ENCODE measurements at places on chromosomes 7 and 10. TPM values are rescaled to one million over a fixed set of nuclear protein-coding genes. Genes with fewer than 3 reads are reported as not detected.

GRCh38 chr7:37550872-37551271 lies 102.2 kb upstream of the ELMO1 start:
- H3K27ac ChIP-seq: no peak overlapping the region
- no peaks in the 10 kb centered on the region for H3K4me1 ChIP-seq
- no peaks in the 10 kb centered on the region for H3K36me3 ChIP-seq

MPP7 gene
- 22.2 TPM for polyA plus RNA-seq

- H3K27me3 ChIP-seq: no peaks in the 10 kb centered on the region
- H3K36me3 ChIP-seq: no peaks in the 10 kb centered on the region
- no peaks in the 10 kb centered on the region for H3K4me1 ChIP-seq
- H3K27ac ChIP-seq: no peak overlapping the region
- no peak overlapping the region for H3K4me3 ChIP-seq
- DNase-seq: no peak
Measured at GRCh38 chr7:158281441-158281840, 306.2 kb downstream of the PTPRN2 start.

TRPV5 gene
- not detected for polyA plus RNA-seq

GRCh38 chr10:95413588-95413987 lies 122.8 kb upstream of the PDLIM1 start:
- no peak overlapping the region for H3K4me3 ChIP-seq
- no peak overlapping the region for H3K27ac ChIP-seq
- H3K4me1 ChIP-seq: no peaks in the 10 kb centered on the region
- no peaks in the 10 kb centered on the region for H3K27me3 ChIP-seq
- DNase-seq: no peak

COL17A1 gene
- not detected for polyA plus RNA-seq

FAM24B gene
- polyA plus RNA-seq: 8.5 TPM

- no peaks in the 10 kb centered on the region for H3K27me3 ChIP-seq
- H3K4me3 ChIP-seq: no peak overlapping the region
- no peak for DNase-seq
- no peaks in the 10 kb centered on the region for H3K4me1 ChIP-seq
- no peaks in the 10 kb centered on the region for H3K36me3 ChIP-seq
Measured at GRCh38 chr10:4194231-4194630, 409.2 kb upstream of the KLF6 start.

DNA sequence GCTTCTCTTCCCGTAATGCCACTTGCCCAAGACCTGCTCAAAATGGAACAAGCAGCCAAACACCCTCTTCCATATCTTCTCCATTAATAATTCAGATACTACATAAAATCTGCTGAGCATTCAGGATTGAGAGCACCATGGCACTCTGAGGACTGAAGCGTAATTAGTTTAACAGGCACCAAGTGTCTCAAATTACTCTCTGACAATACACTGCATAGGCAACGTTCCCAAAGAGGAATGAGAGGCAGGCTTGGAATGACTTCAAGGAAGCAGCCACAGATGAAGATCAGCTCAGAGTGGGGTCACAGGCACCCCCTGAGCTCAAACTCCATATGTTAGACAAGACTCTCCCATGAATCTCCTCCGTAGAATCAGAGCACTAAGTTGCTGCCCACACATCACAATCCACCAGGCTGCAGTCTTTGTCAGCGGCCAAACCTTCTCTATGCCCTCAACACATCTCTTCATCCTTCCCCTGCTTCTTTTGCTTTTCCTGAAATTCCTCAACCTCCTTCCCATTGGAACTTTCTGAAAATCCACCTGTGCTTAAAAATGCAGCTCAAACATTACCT lies 4.7 kb upstream of the ABLIM1 start:
- no peak overlapping the region for H3K27ac ChIP-seq
- no peak overlapping the region for H3K4me3 ChIP-seq
- H3K36me3 ChIP-seq: no peaks in the 10 kb centered on the region
- no peaks in the 10 kb centered on the region for H3K27me3 ChIP-seq
- no peak for DNase-seq
- H3K4me1 ChIP-seq: no peaks in the 10 kb centered on the region

GRCh38 chr10:2121929-2122328 lies 384.6 kb upstream of the ADARB2 start:
- no peaks in the 10 kb centered on the region for H3K4me1 ChIP-seq

GRCh38 chr7:46080595-46081159 lies 159.6 kb upstream of the IGFBP3 start:
- DNase-seq: no peak
- H3K36me3 ChIP-seq: no peaks in the 10 kb centered on the region
- no peaks in the 10 kb centered on the region for H3K27me3 ChIP-seq
- H3K4me3 ChIP-seq: no peak overlapping the region
- no peaks in the 10 kb centered on the region for H3K4me1 ChIP-seq

DNA sequence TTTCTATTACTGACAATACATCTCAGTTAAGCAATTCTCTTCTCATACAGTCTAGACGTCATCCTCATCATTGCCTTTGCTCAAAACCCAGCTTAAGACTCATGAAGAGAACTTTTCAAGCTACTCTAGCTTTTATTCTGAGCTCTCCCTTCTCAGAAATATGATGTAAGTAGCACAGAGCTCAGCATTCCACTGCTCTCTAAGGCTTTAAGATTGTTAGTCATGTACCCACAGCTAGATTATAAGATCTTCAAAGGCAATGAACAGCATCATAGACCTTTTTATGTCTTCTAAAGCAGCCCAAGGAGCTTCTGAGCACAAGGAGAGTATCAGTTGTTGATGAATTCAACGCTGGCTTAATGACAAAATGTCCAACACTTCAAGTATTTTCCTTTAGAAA lies 119.3 kb downstream of the NRP1 start:
- no peaks in the 10 kb centered on the region for H3K27me3 ChIP-seq
- no peak for DNase-seq
- H3K27ac ChIP-seq: no peak overlapping the region
- H3K4me1 ChIP-seq: peaks cover 9% of the 10 kb centered on the region
- H3K36me3 ChIP-seq: no peaks in the 10 kb centered on the region

DNA sequence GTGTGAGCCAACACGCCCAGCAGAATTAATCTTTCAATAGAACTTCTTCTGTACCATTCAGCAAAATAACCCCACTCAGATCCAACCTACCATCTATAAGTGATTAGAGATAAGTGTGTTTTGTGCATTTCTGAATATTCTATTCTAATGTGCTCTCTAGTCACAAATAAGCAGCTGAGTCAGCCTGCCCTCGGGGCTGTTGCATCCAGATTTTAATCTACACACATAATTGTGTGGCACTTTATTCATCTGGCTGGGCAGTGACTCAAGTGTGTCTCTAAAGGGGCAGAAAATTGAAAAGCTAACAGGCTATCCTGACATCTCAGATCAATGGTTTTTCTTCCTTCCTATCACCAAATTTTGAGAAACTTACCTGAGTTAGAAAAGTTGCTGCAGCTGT lies 60.3 kb downstream of the PRR15 start:
- H3K36me3 ChIP-seq: no peaks in the 10 kb centered on the region
- no peaks in the 10 kb centered on the region for H3K4me1 ChIP-seq
- H3K27ac ChIP-seq: no peak overlapping the region
- H3K27me3 ChIP-seq: no peaks in the 10 kb centered on the region
- no peak for DNase-seq
- H3K4me3 ChIP-seq: no peak overlapping the region

DNA sequence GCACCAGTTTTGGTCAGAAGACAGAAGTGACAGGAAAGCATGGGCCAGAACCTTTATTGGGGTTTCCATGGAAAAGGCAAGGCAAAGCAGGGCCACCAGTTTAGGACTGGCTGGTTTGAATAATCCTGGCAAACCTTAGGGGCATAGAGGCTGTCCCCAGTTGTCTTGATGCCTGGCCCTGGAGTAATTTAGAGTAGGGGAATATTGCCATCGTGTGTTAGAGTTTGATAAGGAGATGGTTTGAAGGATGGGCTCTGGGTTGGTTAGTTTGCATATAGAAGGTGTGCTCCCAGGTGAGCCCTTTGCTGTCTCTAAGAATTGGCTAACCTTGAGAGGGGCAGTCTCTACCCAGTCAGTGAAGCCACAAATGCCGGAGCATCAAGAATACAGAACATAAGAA lies 79.6 kb downstream of the ZNF777 start:
- DNase-seq: no peak
- no peaks in the 10 kb centered on the region for H3K27me3 ChIP-seq
- H3K36me3 ChIP-seq: no peaks in the 10 kb centered on the region

CALML3 gene
- not detected for polyA plus RNA-seq

TLL2 gene
- polyA plus RNA-seq: not detected

DNA sequence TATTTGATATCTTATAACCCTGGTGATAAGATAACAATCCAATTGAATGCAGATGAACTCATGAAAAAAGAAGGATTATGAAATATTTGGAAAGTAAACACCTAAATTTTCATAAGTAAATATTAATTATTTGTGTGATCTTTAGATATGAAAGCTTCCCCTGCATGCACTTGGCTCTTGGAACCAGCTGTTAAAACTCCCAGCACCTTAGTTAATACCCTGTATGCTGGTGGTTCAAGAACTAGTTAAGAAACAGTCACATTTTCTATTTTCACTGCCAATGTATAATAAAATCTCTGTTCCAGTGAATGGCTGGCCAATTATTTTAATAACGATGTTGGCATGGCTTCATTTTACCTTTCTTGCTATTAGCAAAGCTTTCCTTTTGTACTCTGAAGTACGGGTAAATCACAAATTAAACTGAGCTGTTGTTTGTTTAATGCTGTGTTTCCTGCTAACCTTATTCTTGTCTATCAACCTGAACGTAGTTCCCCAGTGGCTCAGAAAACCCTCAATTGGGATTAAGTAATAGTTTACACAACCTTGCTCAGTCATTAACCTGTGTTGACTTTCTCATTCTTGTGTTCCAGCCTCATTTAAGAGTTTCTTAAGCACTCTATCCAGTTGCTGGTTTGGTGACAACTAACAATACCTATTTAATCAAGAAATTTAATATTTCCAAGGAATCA lies 38.9 kb downstream of the MET start:
- H3K4me3 ChIP-seq: no peak overlapping the region
- DNase-seq: no peak
- no peaks in the 10 kb centered on the region for H3K36me3 ChIP-seq
- H3K27ac ChIP-seq: no peak overlapping the region
- no peaks in the 10 kb centered on the region for H3K27me3 ChIP-seq
- no peaks in the 10 kb centered on the region for H3K4me1 ChIP-seq

GRCh38 chr7:4817178-4817901 lies 41.9 kb downstream of the AP5Z1 start:
- no peak overlapping the region for H3K27ac ChIP-seq
- no peak overlapping the region for H3K4me3 ChIP-seq
- no peak for DNase-seq
- no peaks in the 10 kb centered on the region for H3K4me1 ChIP-seq

EBF3 gene
- polyA plus RNA-seq: not detected

GRCh38 chr7:47185839-47186238 lies 396.1 kb downstream of the TNS3 start:
- no peaks in the 10 kb centered on the region for H3K27me3 ChIP-seq
- no peak for DNase-seq
- H3K36me3 ChIP-seq: no peaks in the 10 kb centered on the region
- no peak overlapping the region for H3K4me3 ChIP-seq
- H3K27ac ChIP-seq: no peak overlapping the region
- no peaks in the 10 kb centered on the region for H3K4me1 ChIP-seq

GRCh38 chr10:22002591-22003176 lies 846 bp downstream of the DNAJC1 start:
- H3K36me3 ChIP-seq: no peaks in the 10 kb centered on the region
- H3K4me3 ChIP-seq: peak overlapping the region; percentile 72
- peak overlapping the region; percentile 93 for H3K27ac ChIP-seq
- no peaks in the 10 kb centered on the region for H3K27me3 ChIP-seq
- peaks cover 30% of the 10 kb centered on the region for H3K4me1 ChIP-seq
- DNase-seq: peak; percentile 39

GRCh38 chr10:28601012-28601411 lies 68.1 kb downstream of the WAC start:
- no peak overlapping the region for H3K4me3 ChIP-seq
- no peak for DNase-seq
- H3K36me3 ChIP-seq: no peaks in the 10 kb centered on the region

SLC35G1 gene
- 2.4 TPM for polyA plus RNA-seq

DNA sequence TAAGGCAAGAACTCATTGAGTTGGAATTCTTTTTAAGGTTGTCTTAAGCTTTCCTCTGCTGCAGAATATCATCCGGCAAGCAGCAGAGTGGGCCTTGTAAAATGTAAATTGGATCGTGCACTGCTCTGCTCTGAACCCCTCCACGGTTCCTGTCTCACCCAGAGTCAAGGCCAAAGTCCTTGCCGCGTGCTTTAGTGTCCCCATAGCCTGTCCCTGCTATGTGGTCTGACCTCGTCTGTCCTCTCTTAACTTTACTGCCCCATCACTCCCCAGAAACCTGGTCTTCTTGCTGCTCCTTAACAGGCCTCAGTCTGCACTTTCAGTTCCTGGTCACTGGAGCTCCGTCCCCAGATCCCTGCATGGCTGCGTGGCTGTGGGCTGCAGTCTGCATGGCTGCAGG lies 121.6 kb upstream of the SDK1 start:
- no peak for DNase-seq
- H3K4me3 ChIP-seq: no peak overlapping the region
- H3K36me3 ChIP-seq: no peaks in the 10 kb centered on the region
- no peak overlapping the region for H3K27ac ChIP-seq
- no peaks in the 10 kb centered on the region for H3K4me1 ChIP-seq

SCART1 gene
- polyA plus RNA-seq: 3.2 TPM

DNA sequence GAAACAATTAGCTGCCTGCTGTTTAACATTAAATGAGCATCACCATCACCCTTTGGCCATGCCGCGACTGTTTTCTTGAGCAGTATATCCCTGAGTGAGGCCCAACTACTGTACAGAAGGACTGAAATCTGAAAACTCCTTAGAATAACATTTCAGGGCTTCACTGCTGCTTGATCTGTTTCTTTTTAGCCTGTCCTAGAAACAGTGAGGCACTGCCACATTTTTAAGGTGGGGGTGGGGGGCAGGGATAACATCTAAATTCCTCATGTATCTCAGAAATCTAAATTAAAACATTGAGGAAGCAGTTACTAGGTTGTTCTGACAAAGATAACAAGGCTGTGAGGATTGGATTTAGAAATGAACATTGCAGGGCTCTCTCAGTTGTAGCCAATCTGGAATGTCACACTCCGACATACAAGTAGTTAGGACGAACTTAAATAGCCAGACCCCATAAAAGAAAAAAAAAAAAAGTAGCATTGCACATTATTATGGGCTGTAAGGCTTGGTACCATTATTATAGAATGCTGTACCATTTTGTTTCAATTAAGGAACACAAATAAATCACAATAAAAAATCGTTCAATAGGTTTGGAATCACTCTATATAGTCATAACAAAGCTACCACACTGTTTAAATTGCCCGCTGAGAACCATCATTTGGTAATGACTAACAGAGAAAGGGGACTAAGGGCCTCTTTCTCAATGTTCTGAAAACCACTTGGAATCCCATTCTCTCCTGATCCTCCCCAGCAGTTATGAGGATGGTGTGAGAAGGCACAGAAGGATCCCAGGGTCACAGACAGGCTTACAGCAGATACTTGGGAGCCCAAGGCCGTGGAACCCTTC lies 256.1 kb downstream of the INHBA start:
- no peaks in the 10 kb centered on the region for H3K4me1 ChIP-seq
- no peaks in the 10 kb centered on the region for H3K36me3 ChIP-seq
- no peak overlapping the region for H3K27ac ChIP-seq
- DNase-seq: no peak

PTF1A gene
- polyA plus RNA-seq: not detected
